ENCODE measurements at places on chromosomes 1 and 21. TPM values are rescaled to one million over a fixed set of nuclear protein-coding genes. Genes with fewer than 3 reads are reported as not detected.

ELAPOR1 gene
- 1.8 TPM for polyA plus RNA-seq

ANKRD35 gene
- polyA plus RNA-seq: 2.2 TPM

HES3 gene
- not detected for polyA plus RNA-seq

NUDT4B gene
- 14.8 TPM for polyA plus RNA-seq

ACTL8 gene
- not detected for polyA plus RNA-seq

CD48 gene
- polyA plus RNA-seq: not detected

DDI2 gene
- polyA plus RNA-seq: 5.6 TPM

- H3K36me3 ChIP-seq: no peaks in the 10 kb centered on the region
- H3K4me1 ChIP-seq: no peaks in the 10 kb centered on the region
- no peaks in the 10 kb centered on the region for H3K27me3 ChIP-seq
Measured at GRCh38 chr1:208079161-208079560, 165.0 kb downstream of the PLXNA2 start.

DNA sequence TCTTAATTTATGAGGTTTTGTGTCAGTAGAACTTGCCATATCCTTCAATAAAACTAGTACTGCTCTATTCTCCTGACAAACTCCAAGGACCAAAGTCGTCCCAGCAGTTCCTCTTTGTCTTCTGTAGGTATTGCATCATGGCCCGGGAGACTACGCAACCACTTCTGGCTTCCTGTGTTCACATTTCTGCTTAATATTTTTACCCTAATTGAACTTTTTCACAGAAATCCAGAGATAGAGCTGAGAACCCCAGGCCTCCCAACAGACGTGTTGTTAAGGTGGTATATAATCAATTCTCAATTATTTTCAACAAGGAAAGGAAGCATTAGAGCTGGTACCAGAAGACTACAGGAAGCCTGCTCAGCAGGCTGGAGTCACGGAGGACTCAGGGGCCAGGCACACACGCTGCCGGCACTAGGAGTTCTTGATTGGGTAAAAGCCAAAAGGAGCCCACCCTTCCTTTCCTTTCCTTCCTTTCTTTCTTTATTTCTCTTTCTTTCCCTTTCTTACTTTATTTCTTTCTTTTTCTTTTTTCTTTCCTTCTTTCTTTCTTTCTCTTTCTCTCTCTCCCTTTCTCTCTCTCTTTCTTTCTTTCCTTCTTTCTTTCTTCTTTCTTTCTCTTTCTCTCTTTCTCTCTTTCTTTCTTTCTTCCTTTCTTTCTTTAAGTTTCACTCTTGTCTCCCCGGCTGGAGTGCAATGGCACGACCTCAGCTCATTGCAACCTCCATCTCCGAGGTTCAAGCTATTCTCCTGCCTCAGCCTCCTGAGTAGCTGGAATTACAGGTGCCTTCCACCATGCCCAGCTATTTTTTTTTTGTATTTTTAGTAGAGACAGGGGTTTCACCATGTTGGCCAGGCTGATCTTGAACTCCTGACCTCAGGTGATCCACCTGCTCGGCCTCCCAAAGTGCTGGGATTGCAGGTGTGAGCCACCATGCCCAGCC, 173.7 kb downstream of the ZBTB18 start:
- no peaks in the 10 kb centered on the region for H3K4me1 ChIP-seq
- H3K36me3 ChIP-seq: no peaks in the 10 kb centered on the region
- DNase-seq: no peak
- H3K27ac ChIP-seq: no peak overlapping the region
- H3K27me3 ChIP-seq: no peaks in the 10 kb centered on the region

DNA sequence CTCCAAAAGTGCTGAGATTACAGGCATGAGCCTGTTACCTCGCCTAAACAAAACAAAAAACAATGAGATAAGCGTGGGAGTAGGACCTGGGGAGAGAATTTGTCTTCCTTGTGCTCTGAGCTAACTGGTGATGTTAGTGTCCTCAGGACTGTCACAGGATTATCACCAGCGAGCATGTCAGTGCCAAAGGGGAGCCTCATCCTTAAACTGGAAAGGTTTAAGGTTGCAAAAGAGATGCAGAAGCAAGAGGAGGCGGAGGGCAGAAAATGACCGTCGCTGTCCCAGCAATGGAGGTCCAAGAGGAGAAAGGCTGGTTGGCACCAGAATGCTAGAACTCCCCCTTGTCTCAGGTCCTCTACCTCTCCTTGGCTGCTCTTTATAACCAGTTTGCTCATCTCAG, 3.9 kb downstream of the SYPL2 start:
- H3K27ac ChIP-seq: no peak overlapping the region
- no peak for DNase-seq
- no peak overlapping the region for H3K4me3 ChIP-seq
- H3K4me1 ChIP-seq: peaks cover 4% of the 10 kb centered on the region
- no peaks in the 10 kb centered on the region for H3K36me3 ChIP-seq
- H3K27me3 ChIP-seq: peaks cover 76% of the 10 kb centered on the region

DNA sequence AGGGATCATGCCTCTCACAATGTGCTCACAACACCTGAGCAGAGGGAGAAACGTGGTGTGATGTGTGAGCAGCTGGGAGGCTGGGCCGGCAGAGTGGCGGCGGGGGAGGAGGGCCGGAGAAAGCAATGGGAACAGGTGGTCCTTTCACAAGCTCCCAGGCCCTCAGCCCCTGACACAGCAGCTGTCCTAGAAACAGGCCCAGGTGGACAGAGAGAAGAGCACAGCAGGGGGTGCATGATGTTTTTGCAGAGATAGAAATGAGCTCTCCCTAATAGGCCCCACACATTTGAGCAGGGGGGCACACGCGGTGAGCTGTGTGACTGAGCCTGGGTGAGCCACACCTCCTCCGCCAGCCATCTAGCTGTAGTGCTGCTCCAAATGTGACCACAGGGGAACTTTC, 7.6 kb upstream of the RGS16 start:
- H3K27me3 ChIP-seq: peaks cover 11% of the 10 kb centered on the region
- H3K27ac ChIP-seq: no peak overlapping the region
- no peaks in the 10 kb centered on the region for H3K36me3 ChIP-seq
- DNase-seq: no peak

DNA sequence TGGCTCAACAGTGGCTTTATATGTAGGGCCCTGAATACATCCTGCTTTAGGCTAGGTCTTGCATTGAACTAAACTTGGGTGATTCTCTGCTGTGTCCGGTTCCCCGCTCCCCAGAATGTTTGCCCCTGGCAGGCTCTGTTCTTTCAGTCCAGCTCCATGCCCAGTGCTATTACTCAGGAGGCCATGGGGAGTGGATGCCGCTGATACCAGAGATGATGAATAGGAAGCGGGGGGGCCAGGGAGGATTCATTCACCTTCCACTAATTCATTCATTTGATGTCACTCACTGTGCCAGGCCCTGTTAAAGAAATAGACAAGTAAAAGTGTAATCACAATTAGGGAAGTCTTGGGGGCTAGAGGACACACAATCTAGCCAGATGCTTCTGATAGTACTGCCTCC, 83.8 kb downstream of the TMEM53 start:
- H3K4me3 ChIP-seq: no peak overlapping the region
- H3K36me3 ChIP-seq: no peaks in the 10 kb centered on the region
- no peak overlapping the region for H3K27ac ChIP-seq
- no peak for DNase-seq
- H3K4me1 ChIP-seq: peaks cover 18% of the 10 kb centered on the region

DNA sequence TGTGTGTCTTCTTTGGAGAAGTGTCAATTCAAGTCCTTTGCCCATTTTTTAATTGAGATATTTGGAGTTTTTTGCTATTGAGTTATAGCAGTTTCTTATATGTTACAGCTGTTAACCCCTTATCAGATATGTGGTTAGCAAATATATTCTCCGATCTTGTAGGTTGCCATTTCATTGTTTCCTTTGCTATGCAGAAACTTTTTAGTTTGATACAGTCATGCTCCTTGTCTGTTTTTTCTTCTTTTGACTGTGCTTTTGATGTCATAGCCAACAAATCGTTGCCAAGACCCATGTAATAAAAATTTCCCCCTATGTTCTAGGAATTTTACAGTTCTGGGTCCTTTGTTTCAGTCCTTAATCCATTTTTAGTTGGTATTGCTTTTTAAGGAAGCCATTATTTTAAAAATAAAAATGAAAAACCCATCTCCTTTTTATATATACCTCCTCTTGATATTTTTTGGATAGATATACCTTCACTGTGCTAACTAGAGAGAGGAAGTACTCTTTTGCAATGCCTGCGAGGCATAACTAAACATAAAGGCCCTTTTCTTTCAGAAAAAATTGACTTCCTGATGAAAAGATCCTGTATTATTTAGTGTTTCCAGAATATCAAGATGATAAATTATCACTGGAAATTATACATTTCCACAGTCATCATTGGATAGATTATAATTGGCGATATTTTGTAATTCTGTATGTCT, 127.8 kb downstream of the HS2ST1 start:
- no peaks in the 10 kb centered on the region for H3K4me1 ChIP-seq
- DNase-seq: no peak
- H3K36me3 ChIP-seq: no peaks in the 10 kb centered on the region
- H3K27ac ChIP-seq: no peak overlapping the region
- H3K4me3 ChIP-seq: no peak overlapping the region
- H3K27me3 ChIP-seq: no peaks in the 10 kb centered on the region

GRCh38 chr1:241553886-241554592, 21.9 kb downstream of the KMO start:
- no peaks in the 10 kb centered on the region for H3K4me1 ChIP-seq
- no peak for DNase-seq
- H3K4me3 ChIP-seq: no peak overlapping the region
- H3K27me3 ChIP-seq: no peaks in the 10 kb centered on the region
- H3K36me3 ChIP-seq: no peaks in the 10 kb centered on the region

DNA sequence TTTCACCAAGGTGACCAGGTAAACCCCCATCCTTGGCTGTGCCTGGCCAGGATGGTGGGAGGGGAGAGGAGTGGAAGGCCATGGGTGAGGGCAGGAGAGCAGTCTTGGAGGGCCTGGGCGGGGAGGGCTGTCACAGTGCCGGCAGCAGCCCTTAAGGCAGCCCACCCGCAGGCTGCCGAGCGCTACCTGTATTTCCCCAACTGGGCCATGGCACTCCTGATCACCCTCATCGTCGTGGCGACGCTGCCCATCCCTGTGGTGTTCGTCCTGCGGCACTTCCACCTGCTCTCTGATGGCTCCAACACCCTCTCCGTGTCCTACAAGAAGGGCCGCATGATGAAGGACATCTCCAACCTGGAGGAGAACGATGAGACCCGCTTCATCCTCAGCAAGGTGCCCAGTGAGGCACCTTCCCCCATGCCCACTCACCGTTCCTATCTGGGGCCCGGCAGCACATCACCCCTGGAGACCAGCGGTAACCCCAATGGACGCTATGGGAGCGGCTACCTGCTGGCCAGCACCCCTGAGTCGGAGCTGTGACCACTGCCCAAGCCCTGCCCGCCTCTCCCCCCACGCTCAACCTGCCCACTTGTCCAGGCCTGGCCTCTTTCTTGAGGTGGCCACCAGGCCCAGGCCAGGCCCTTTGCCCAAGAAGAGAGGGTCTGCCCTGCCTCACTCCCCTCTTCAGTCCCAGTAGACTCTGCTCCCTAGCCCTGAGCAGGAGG, 12.0 kb upstream of the KCNC4 start:
- no peak for DNase-seq
- no peaks in the 10 kb centered on the region for H3K4me1 ChIP-seq
- no peak overlapping the region for H3K27ac ChIP-seq
- H3K36me3 ChIP-seq: no peaks in the 10 kb centered on the region
- no peaks in the 10 kb centered on the region for H3K27me3 ChIP-seq
- H3K4me3 ChIP-seq: no peak overlapping the region

DNA sequence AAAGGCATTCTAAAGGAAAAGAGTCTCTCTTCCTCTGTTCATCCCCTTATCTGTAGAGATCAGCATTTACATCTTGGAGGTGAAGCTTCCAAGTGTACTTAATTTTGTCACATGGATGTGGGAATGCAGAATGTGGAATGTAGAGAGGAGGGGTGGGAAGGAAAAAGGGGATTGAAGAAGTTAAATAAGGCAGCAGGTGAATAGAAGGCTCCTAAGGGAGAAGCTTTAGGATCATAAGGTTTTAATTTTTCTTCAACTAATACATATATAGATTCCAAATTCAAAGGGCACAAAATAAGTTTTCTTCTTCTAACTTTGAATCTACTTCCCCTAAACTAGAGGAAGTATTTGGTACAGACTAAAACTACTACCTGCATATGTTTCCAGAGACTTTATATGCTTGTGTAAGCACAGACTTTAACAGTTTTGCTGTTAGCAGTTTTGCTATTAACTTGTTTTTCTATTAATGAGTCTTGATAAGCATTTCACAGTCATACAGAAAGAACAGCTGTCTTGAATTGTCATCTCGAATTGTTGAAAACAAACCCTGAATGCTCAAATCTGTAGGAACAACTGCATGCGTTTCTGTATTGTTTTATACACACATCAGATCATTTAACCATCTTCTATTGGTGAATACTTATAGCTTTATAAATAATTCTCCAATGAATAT, 12.7 kb downstream of the TENT5C start:
- H3K4me3 ChIP-seq: no peak overlapping the region
- no peak overlapping the region for H3K27ac ChIP-seq
- no peaks in the 10 kb centered on the region for H3K36me3 ChIP-seq
- H3K27me3 ChIP-seq: no peaks in the 10 kb centered on the region

- H3K36me3 ChIP-seq: no peaks in the 10 kb centered on the region
- DNase-seq: no peak
- H3K4me3 ChIP-seq: no peak overlapping the region
- no peaks in the 10 kb centered on the region for H3K27me3 ChIP-seq
- peaks cover 27% of the 10 kb centered on the region for H3K4me1 ChIP-seq
Measured at GRCh38 chr1:227911376-227911775, 36.4 kb downstream of the WNT9A start.

GRCh38 chr21:41651830-41652229, 115.0 kb downstream of the RIPK4 start:
- no peaks in the 10 kb centered on the region for H3K27me3 ChIP-seq
- H3K36me3 ChIP-seq: no peaks in the 10 kb centered on the region
- peaks cover 8% of the 10 kb centered on the region for H3K4me1 ChIP-seq
- no peak overlapping the region for H3K27ac ChIP-seq
- H3K4me3 ChIP-seq: no peak overlapping the region

GRCh38 chr1:229557200-229557850, 1.2 kb downstream of the ABCB10 start:
- H3K4me3 ChIP-seq: peak overlapping the region; percentile 56
- H3K4me1 ChIP-seq: peaks cover 29% of the 10 kb centered on the region
- H3K36me3 ChIP-seq: no peaks in the 10 kb centered on the region
- peak overlapping the region; percentile 92 for H3K27ac ChIP-seq
- H3K27me3 ChIP-seq: no peaks in the 10 kb centered on the region
- peak; percentile 29 for DNase-seq

DNA sequence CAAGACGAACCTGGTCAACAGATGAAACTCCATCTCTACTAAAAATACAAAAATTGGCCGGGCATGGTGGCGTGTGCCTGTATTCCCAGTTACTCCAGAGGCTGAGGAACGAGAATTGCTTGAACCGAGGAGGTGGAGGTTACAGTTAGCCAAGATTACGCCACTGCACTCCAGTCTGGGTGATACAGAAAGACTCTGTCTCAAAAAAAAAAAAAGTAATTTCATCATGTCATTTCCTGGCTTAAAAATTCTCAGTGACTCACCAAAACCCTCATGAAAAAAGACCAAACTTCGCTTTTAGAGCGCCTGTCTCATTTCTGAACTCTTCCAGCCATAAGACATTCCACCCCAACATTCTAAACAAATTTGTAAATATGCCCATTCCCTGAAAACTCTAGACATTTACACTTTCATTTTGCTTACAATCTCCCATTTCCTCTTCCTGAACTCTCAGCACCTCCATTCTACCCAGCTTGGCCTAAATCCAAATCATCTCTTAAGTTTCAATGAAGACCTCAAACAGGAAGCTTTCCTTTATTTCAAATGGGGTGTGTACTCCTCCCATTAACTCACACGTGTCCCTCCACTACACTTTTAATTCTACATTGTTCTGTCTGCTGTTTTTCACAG, 50.5 kb upstream of the PRRC2C start:
- peak; percentile 27 for DNase-seq
- no peaks in the 10 kb centered on the region for H3K4me1 ChIP-seq
- no peaks in the 10 kb centered on the region for H3K27me3 ChIP-seq
- H3K4me3 ChIP-seq: no peak overlapping the region
- H3K27ac ChIP-seq: peak overlapping the region; percentile 53
